Stimulated activated CD8-positive, alpha-beta memory T cell treated with anti-CD3 and anti-CD28 coated beads, Interleukin-7, amount 100 ng/mL, for 1 hour (primary cell): ENCODE measurements at places on chromosomes 3 and 15.

- no peak for DNase-seq
Measured at GRCh38 chr3:195812366-195812765, 637 bp upstream of the MUC4 start.

DNA sequence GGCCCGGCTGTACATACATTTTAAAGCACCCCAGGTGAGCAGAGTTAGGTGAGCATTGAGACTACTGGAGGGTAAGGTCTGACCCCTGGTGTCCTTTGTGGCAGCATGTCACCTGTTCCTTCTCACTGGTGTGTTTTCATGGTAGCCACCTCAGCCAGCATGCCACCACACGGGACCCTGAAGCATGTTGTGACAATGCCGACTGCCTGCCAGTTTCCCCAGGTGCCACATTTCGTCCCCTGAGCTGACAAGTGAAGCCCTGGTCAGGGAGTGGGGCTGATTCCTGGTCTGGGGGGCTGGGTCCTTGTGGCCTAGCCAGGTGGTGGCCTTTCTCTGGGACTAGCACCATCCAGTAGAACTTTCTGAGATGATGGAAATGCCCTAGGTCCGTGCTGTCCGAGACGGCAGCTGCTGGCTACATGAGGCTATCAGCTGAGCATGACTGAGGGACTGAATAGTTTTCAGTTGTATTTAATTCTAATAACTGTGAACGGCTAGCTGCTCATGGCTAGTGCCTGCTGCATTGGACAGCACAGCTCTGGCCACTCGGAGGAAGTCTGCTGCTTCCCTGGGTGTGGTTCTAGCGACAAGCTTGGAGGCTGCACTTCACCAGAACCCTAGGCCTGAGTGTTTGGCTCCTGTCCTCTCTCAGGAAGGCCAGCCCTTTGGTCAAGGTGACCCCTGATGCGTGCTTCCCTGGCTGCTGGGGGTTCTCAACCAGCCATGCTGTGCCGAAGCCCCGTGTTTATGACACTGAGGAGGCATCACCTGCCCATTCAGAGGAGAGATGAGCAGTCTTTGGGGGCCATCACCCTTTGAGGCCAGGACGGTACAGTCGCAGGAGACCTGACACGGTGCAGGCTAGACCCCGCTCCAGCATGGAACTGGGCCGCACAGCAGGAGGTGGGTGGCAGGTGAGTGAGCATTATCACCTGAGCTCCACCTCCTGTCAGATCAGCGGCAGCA, 3.9 kb downstream of the C3orf22 start:
- DNase-seq, result no peak

DNA sequence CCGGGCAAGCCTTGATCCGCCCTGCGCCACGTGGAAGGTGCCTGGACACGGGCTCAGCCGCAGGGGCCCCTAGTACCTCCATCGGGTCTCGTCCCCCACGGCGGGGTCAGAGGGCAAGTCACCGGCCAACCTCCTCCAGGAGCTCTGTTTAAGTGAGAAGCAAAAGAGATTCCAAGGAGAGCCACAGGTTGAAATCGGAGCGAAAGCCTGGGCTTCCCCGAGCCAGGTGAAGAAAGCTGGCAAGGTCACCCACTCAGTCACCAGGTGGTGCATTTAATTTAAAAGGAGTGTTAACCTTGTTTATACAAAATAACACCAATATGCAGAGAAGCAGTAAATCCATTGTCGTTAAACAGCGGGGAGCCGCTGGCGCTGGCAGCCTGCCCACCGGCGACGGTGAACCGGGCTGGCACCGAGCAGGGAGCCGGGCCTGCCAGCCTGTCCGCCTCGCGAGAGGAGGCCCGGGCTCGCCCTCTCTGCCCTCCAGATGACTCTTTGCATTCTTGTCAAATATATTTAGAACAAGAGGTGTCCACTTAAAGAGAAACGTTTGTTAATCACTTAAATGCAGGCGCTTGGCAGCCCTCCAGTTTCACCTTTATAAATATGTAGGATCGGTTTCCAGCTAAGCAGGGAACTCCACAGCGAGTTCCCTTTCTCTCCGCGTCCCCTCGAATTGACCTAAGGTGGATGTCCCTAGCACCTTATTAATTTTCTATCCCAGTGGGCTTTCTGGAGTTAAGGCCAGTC, 277.3 kb upstream of the NR2F2 start:
- DNase-seq, result no peak

- DNase-seq, result no peak
Measured at GRCh38 chr15:51625236-51625635, 2.7 kb upstream of the DMXL2 start.

DNA sequence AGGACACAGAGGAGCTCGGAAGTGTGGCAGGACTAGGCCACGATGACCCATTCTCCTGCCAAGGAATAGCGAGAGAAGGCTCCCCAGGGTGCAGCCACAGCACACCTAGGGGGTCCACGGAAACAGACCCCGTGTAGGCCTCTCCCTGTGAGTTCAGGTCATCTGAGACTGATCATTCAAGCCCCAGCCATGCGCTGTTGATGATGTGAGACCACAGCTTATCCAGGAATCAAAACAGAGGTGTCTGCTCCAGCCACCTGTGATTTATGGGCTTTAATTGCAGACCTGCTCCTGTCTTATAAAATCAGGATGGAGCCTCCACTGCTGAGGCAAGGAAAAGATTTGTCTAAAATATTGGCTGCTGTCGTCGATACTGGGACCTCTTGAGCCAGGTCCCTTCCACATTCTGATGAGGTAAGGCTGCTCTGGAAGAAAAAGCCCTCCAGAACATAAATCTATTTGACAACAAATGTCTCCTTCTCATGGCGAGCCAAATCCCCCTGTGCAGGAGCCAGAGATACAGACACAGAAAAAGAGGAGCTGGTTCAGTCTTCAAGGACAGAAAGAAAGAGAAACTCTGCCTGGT, 186.7 kb downstream of the TJP1 start:
- DNase-seq, result no peak

DNA sequence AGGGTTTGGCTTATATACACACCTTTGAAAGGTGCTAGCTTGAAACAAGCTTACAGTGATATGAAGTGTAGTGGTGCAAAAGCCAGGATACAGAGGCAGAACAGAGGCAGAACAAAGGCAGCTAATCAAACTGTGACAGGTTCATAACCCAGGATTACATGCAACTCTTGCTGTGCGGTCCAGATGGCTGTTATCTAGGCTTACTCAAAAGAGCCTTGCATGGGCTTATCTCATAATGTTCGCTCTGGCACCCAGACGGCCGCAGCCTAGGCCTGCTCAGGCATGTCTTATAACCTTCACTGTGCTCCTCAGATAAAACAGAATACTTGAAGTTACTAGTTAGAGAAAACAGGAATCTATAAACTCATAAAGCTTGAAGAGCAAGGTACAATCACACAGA, 22.8 kb upstream of the NOX5 start:
- no peak for DNase-seq
